ENCODE measurements at places on chromosomes 6 and 20. TPM values are rescaled to one million over a fixed set of nuclear protein-coding genes. Genes with fewer than 3 reads are reported as not detected.

Gene MAS1
- total RNA-seq, result not detected

Gene NKX2-2
- not detected for total RNA-seq

Gene TRIM15
- not detected for total RNA-seq

Gene CCN2
- not detected for total RNA-seq

Gene MUCL3
- not detected for total RNA-seq

Gene LTA
- total RNA-seq, result 12.3 TPM

Gene CHD6
- total RNA-seq, result 119 TPM

Gene CCN5
- not detected for total RNA-seq

Gene SRSF12
- not detected for total RNA-seq

DNA sequence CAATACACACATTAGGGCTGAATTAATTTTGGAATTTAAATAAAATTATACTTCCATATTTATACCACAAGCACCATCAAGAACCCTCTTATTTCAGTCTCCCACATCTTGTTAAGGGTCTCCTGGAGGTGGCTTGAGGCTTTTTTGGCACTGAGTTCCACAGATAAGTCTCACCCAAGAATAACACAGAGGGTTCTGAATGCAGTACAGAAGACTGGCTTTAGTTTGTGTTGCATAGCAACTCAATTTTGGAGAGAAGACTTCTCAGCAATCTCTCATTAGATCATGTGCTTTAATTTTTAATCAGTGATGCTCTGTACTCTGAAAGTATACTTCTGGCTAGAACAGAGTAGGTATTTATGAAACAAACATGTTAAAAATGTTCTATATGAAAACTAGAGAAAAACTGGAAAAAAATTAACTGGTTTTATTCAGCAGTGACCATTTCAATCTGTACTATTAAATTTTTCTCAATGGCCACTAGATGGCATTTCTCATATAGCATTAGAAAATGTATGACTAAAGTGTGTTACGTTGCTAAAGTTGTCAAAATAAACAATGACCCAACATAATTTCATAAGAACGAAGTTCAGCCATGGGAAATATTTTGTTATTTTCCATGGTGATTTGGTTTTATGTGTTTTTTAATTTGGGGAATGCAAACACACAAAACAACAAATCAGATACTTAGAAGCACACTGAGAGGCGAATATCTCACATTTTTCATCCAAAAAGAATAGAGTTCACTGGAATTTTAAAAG, 32.7 kb upstream of the MAP7 start:
- DNase-seq, result no peak

DNA sequence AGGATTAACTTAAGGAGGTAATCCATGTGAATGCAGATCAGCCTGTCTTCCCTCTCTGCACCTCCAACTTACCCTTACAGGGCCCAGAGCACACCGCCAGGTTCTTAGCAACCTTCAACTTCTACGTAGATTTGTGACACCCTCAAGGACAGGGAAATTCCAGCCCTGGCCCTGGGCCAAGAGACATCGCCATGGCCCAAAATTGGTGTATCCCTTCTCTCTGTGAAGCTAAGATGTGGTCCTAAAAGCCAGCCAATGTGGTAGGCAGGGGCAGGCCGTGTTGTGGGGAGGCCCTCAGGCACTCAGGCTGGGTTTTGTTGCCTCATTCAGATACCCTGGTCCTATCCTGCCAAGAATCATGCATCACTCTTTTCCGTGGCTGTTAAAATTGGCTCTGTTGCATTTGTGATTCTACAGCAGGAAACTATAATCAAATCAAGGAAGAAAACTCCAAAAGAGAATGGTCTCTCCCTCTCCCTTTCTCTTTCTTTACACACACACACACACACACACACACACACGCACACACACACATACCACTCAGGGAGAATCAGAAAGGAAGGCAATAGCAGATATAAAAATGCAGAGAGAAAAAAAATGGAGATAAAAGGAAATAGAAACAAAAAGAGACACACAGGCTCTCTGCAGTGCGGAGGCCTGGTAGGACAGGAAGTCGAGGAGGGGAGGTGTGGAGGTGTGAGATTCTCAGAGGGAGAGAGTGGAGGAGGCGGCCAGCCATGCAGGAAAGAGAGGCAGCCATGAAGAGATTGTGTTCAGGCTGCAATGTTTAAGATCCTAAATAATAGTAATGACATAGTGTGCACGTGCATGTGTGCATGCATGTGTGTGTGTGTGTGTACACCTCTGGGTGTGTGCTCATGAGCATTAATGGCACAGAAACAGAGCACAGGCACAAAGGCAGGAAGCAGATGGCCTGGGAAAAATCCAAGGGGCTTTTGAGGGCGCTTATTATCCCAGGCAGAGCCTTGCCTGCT, 201.8 kb upstream of the LRFN2 start:
- DNase-seq, result no peak

GRCh38 chr6:72966628-72967280, 258.5 kb downstream of the KHDC1L start:
- DNase-seq, result no peak

- no peak for DNase-seq
Observed at GRCh38 chr20:6184086-6184485, 61.3 kb upstream of the FERMT1 start.

- no peak for DNase-seq
Observed at GRCh38 chr6:17865798-17866725, 121.4 kb downstream of the KIF13A start.

DNA sequence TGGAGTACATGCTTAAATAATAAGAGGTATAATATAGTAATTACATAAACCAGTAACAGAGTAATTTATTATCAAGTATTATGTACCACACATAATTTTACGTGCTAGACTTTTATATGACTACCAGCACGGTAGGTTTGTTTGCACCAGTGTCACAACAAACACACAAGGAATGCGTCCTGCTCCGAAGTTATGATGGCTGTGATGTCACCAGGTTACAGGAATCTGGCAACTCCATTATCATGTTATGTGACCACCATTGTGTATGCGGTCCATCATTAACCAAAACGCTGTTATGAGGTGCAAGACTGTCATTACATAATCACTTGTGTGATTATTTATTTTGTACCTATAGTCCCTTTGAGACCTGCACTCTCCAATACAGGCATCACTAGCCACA, 235.2 kb upstream of the PMEPA1 start:
- no peak for DNase-seq

DNA sequence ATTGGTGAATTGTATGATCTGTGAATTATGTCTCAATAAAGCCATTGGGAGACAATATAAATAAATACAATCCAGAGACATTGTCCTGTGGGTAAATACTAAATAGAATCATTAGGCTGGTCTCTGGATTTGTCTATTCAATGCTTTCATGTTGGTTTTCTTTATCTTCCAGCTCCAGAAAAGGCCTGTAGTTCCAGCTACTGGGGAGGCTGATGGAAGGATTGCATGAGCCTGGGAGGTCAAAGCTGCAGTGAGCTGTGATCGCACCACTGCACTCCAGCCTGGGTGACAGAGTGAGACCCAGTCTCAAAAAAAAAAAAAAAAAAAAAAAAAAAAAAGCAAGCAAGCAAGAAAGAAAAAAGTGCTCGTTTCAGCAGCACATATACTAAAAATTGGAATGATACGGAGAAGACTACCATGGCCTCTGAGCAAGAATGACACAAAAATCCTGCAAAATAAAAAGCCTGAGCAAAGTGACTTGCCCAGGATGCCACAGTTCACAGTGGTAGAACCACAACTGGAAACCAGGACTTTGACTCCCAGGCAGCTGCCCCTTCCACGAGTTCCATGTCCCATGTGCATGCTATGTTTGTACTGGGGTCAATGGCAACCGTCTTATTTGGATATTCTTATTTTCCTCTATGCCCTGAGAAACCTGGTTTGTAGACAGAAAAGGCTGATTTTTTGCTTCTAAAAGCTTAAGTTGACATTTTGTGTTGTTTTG, 33.6 kb upstream of the GMPR start:
- DNase-seq, result no peak

DNA sequence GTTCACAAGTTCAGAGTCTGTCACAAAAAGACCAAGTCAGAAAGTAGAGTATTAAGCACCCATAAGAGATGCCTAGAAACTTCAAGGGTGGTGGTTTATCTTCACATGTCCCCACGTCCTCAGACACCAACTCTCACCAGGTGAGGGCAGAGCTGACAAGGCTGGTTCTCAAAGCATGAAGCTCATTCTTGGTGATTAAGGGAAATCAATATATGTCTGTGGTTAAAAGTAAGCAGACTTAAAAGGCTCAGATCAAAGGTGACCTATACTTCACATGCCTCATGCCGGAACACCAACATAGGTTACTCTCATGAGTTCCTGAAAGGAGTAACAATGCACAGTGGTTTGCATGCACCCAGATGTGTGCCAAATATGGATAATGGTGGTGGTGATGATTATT, 27.0 kb downstream of the IL17A start:
- DNase-seq, result peak; percentile 16

DNA sequence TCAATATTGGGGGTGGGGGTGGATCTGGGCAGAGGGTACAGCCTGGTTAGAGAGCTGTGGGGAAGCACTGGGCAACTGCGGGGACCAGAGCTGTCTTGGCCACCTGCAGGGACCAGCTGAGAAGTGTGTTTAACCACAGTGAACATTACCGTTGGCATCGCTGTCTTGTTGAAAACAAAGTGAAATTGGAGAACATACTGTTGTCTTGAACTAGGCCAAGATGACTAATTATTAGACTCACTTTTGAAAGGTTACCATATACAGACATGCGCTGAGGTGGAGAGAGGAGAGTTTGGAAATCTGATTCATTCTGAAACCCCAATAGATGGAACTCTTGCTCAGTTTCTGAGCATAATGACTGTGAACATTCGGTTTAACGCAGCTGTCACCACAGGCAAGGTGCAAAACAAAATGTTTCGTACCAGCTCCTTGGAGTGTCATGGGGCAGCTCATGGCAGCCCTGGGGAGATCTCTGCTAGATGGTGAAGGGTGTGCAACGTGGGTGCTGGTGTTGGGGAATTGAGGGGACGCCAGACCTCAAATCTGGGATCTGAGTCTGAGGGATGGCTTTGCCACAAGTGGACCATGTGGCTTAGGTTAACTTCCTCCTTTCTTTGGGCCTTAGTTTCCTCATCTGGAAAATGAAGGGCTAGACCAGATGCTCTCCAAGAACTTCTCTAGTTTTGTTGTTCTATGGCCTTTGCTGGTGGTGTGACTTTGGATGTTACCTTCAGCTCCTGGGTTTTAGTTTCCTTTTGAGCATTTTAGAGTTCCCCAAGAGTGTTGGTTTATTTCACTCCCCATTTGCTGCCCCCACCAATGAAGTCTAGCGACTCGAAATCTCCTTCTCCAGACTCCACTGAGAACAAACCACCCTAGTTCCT, 24.6 kb upstream of the GTSF1L start:
- DNase-seq, result no peak

DNA sequence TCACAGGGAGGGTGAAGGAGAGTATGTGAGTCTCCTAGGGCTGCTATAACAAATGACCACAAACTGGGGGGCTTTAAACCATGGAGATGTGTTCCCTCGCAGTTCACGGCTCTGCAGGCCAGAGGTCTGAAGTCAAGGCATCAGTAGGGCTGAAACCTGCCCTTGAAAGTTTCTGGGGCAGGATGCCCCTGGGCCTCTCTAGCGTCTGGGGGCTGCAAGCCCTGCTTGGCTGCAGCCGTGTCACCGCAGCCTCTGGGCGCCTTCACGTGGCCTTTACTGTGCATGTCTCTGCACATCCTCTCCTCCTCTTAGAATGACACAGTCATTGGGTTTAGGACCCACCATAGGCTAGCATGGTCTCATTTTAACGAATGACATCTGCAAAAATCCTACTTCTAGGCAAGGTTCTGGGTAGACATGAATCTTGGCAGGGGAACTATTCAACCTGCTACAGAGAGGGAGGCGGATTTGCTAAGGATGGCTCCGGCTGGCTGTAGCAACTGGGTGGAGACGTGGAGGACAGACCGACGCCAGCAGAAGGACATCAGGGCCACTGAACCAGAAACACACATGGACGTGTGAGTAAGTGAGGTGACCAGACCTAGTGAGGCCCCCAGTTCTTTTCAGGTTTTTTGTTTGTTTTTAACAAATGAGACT, 58.6 kb downstream of the PHACTR3 start:
- DNase-seq, result no peak

GRCh38 chr6:148866657-148867268, 119.9 kb downstream of the UST start:
- no peak for DNase-seq

- no peak for DNase-seq
Observed at GRCh38 chr6:166228839-166229528, 61.3 kb upstream of the TBXT start.
